A549 treated with CpdA at 1 μM for 4 hours (cell line): ENCODE measurements at places on chromosomes 6 and 20. TPM values are rescaled to one million over a fixed set of nuclear protein-coding genes. Genes with fewer than 3 reads are reported as not detected.

MATN4 gene
- 0.08 to 0.14 TPM (median 0.10 TPM) in 3 of 5 replicates, not detected in the others for total RNA-seq

CLVS2 gene
- total RNA-seq, result 0.02 to 0.14 TPM (median 0.07 TPM) in 5 replicates

SIRPB1 gene
- 0.57 to 0.80 TPM (median 0.65 TPM) in 5 replicates for total RNA-seq

SYCP2 gene
- total RNA-seq, result 0.24 to 1.1 TPM (median 0.54 TPM) in 5 replicates
